Naive B cell (primary cell): ENCODE measurements at places on chromosomes 13 and 19. TPM values are rescaled to one million over a fixed set of nuclear protein-coding genes. Genes with fewer than 3 reads are reported as not detected.
A peak's percentile ranks its signal among the peaks of the same experiment; 100 is the strongest.

GRCh38 chr19:46917002-46917401, 56.2 kb downstream of the ARHGAP35 start:
- H3K4me3 ChIP-seq, result no peak overlapping the region
- DNase-seq, result no peak
- H3K27ac ChIP-seq, result no peak overlapping the region
- no peaks in the 10 kb centered on the region for H3K27me3 ChIP-seq

DNA sequence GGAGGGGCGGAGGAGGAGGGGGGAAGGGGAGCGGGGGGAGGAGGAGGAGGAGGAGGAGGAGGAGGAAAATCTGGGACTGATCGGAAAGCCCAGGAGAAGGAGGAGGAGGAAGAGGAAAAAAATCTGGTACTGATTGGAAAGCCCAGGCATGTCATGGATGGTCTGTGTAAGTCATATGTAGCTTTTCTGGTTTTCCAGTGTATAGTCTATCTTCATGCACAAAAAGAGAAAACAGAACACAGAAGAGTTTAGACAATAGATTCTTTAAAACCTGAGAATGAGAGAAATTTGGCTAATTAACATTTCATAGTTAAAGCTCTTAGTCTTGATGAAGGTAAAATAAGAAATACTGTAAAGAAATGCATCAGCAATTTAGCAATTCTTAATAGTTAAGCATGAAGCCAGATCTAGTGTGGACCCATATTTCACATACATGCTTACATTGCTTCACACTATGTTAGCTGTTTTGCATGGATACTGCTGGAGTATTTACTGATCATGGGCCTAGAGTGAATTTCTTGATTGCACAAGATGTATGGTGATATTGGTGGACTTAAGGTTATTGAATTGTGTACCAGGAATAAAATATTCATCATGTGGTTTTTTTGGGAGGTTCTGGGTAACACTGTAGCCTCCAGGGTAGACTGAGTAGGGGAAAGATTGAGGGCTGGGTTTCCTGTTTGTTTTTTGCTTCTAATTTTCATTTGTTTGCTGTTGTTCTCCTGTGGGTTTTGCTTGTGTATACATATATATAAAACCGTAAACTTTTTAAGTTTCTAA, 41.4 kb downstream of the SUCLA2 start:
- DNase-seq, result no peak
- no peaks in the 10 kb centered on the region for H3K4me1 ChIP-seq
- peaks cover 75% of the 10 kb centered on the region for H3K36me3 ChIP-seq
- H3K27ac ChIP-seq, result no peak overlapping the region

- DNase-seq, result no peak
- no peaks in the 10 kb centered on the region for H3K27me3 ChIP-seq
- no peaks in the 10 kb centered on the region for H3K36me3 ChIP-seq
- H3K4me1 ChIP-seq, result no peaks in the 10 kb centered on the region
- H3K27ac ChIP-seq, result no peak overlapping the region
- H3K4me3 ChIP-seq, result no peak overlapping the region
Observed at GRCh38 chr13:101309014-101309619, 107.2 kb downstream of the NALCN start.

- H3K36me3 ChIP-seq, result no peaks in the 10 kb centered on the region
- H3K4me3 ChIP-seq, result peak within 1 kb of the TSS; percentile 95
- peak; percentile 37 for DNase-seq
- peaks cover 39% of the 10 kb centered on the region for H3K4me1 ChIP-seq
- H3K27me3 ChIP-seq, result no peaks in the 10 kb centered on the region
Observed at GRCh38 chr19:45638930-45639729, at the start of gene EML2. Gene EML2, minus strand, starts transcription at chr19:45639397. Its CDS starts 21 bp downstream, at chr19:45639376.

The KLK3 gene
- not detected for polyA plus RNA-seq

DNA sequence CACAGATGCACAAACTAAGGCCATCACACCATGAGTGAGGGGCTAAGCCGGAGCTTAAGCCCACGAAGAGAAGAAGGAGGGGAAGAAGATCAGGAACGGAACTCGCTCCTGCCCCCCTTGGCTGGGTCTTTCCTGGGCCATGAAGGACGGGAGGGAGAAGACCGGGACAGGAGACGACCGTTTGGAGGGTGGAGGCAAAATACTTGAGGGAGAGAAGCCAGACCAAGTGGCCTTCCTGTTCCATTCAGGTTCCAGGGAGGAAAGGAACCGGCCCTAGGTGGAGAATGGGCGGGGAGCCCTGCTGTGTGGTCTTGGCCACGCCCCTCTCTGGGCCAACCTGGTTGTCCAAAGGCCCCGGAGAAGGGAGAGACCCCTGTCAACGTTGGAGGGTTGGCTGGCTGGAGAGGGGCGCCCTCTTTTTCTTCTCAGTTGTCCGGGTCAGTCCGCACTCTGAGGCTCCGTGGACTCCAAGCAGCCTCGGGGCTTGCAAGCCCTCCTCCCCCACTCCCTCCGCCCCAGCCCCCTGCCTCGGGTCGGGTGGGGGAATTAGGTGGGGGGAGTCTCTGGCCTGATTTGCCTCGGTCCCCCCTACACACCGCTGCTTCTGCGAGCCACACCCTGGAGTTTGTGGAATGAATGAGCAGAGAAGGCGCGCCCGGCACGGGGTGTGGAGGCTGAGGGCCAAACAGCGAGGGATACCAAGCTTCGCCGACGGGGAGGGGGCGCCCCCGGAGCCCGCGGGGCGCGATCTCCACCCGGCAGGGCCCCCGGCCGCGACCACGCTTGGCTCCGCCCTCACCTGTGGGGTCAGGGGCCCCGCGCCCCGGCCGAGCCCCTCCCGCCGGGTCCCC, 757 bp downstream of the FBN3 start:
- no peak for DNase-seq
- H3K36me3 ChIP-seq, result peaks cover 8% of the 10 kb centered on the region
- peak overlapping the region; percentile 85 for H3K4me3 ChIP-seq
- peaks cover 12% of the 10 kb centered on the region for H3K4me1 ChIP-seq

The HIPK4 gene
- polyA plus RNA-seq, result not detected
